Stimulated activated CD4-positive, alpha-beta T cell treated with anti-CD3 and anti-CD28 coated beads, TNF-alpha, amount 100 ng/mL, for 4 hours (primary cell): ENCODE measurements at places on chromosomes 12 and 14.

DNA sequence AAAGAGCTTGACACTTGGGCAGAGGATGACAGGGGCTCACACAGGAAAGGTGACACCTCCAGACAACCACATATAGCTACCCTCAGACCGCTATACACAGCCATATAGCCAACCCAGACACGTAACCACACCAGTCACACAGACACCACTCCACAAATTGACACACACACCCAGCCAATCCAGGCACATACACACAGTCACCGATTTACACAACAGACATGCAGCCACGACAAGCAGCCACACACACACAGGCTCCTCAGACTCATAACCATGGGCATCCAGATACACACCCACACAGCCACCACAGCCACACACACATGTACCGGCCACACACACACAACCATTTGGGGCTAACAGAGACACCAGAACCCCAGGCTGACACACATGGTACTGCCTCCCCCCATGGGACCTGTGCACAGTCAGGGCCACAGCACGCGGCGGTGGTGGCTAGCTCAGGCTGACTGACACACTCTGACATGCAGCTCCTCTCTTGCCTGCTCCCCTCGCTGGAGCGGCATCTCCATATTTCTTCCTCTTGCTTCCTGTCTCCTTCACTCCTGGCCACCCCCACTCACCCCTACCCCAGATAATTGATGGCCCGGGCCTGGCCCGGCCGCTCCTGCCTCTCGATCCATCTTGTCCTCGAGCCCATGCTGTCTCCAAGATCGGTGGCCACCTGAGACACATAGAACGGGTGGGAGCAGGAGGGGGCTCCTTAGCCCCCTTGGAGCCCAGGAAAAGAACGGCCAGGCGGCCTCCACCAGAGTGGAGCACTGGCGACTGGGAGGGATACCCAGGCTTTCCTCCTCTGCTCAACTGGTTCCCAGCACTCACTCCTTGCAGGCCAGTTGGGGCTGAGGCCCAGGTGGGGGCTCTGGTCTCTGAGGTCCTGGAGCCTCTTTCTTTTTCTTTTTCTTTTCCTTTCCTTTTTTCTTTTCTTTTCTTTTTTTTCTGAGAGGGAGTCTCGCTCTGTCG is 6.0 kb upstream of the SHMT2 start:
- DNase-seq: no peak

- no peak for DNase-seq
These were observed 2.0 kb downstream of the ARL6IP4 start for GRCh38 chr12:122982477-122982815.

- DNase-seq: no peak
These were observed 81.9 kb upstream of the GTF2A1 start for GRCh38 chr14:81302638-81303037.

DNA sequence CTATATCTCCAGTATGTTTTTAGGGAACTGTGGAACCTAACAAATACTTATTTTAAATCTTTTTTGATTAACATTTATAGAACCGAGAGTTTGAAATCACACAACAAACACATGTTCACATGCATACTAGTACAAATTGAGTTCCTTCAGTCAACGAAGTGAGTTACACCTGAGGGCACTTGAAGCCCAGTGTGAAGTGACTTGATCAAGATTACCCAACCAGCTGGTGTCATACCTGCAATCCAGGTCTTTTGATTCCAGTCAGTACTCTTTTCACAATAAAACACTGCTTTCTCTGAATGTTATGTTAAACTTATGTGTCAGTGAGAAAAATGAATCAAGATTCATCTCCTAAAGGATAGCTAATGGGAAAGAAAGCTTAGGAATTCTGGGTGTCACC is 35.2 kb downstream of the VRK1 start:
- no peak for DNase-seq

GRCh38 chr12:56591961-56592360 is 38.2 kb downstream of the BAZ2A start:
- no peak for DNase-seq

DNA sequence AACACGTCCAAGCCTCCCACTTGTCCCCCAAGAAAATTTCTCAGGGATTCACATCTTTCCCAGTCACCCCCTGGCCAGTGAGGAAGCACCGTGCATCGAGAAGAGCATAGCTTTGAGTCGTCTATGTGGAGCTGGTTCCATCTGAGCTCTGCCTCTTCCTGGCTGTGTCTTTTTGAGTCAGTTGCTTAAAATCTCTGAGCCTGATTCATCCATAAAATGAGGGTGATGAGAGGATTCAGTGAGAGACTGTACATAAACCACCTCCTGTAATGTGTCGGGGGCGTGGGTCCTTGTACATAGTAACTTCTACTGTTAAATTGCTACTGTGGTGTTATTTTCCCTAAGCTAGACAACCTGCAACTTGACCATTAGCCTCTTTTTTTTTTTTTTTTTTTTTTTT is 13.8 kb downstream of the CD9 start:
- no peak for DNase-seq

GRCh38 chr12:6444031-6444430 is 724 bp upstream of the CD27 start:
- no peak for DNase-seq

DNA sequence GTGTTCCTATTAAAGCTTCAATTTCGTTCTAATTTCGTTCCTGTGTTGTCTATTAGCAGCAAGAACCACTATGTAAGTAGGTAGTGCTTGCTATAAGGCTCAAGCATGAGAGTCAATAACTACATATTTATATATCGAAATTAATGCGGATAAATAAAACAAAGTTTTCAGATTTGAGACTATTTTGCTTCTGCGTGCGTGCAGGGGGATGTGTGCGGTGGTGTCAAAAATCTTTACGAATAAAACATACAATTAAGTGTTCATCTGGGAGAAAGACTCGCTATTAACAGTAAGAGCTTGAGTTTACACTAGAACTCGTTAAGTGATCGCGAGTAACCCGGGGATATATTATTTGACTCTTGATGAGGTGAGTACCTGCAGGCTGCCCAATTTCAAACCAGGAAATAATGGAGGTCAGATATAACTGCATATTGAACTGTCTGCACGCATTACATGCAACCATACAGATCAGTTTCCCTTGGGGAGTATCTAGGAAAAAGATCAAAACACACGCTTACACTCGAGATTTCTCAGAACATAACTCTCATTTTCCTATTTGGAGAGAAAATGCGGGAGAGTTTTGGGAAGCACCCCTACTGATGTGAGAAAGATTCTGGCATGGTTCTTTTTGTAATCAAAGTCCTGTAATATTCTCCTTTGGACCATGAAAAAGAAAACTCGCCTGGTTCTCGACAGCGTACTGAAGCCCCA is 813 bp downstream of the TWF1 start:
- no peak for DNase-seq

DNA sequence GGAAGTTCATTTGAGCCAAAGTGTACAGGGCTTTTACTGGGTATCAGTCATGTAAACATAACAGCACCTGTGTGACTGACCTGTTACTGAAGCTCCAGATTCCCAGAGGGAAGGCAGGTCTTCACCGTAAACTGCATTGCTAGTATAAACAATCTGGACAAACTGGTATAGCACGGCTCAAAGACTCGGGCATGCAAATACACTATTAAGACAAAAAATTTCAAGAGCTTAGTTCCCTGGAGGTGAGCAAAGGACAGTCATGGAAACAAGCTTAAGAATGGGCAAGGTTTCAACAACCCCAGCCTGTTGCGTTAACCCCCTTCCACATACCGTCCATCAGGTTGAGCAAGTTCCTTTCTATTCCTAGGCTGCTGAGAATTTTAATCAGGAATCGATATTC is 9.4 kb downstream of the PARP11 start:
- DNase-seq: no peak

- DNase-seq: no peak
These were observed 143.1 kb downstream of the RBM19 start for GRCh38 chr12:113823016-113823415.

- no peak for DNase-seq
These were observed 152.3 kb upstream of the DAAM1 start for GRCh38 chr14:59036134-59036533.

DNA sequence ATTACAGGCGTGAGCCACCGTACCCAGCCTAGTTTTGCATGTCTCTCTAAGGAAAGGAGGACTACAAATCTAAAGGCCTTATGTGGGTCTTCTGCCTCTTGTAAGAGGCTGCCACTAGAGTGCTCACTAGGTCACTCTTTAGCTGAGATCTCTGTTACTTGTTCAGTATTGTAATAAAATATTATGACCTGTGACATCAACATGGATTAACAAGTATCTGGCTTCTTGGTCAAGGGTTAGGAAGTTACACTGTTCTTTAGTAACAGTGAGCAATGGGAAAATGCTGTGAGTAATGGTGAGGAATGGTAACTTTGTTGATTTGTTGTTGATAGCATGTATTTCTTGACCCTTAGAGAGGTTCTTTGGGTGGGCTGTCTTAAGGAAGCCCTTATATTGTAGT is 50.5 kb downstream of the ERC1 start:
- DNase-seq: no peak

- DNase-seq: no peak
These were observed 277.5 kb downstream of the NUAK1 start for GRCh38 chr12:105861227-105861626.

DNA sequence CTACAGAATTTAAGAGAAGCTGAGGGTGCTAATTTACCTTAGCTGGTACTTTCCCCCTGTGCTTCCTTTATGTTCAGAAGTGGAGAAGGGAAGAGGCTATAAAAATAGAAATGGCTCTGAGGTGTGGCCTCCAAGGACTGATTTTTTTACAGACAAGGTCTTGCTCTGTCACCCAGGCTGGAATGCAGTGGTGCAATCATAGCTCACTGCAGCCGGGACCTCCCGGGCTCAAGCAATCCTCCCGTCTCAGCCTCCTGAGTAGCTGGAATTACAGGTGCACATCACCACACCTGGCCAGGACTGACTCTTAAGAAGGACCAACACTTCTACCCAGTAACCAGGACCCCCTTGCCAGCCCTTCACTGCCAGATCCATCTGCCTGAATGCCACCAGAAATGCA is 23.9 kb upstream of the NAP1L1 start:
- no peak for DNase-seq

- DNase-seq: peak; percentile 80
These were observed at the start of gene TCP11L2 for GRCh38 chr12:106302401-106303201. Gene TCP11L2, plus strand, starts transcription at chr12:106302733. Its CDS starts 8,343 bp downstream, at chr12:106311076.

GRCh38 chr14:36579573-36580140 is 2.8 kb downstream of the NKX2-8 start:
- DNase-seq: no peak

DNA sequence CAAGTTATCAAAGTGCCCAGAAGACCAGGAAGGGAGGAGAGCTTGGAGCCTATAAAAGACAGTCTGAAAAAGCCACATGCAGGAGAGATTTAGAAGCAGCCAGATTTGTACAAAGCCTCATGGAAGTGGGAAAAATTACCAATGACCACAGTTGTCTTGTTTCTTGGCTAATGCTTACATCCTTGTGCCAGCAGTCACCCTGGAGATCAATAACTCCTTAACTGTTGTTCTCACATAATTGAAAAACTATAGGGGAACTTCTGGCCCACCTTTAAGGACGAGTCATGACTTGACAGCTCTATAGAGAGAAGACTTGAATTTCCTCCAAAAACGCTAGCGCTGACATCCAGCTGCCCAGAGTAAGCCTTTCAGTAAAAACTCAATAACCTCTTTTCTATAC is 313.1 kb downstream of the GALC start:
- DNase-seq: no peak

DNA sequence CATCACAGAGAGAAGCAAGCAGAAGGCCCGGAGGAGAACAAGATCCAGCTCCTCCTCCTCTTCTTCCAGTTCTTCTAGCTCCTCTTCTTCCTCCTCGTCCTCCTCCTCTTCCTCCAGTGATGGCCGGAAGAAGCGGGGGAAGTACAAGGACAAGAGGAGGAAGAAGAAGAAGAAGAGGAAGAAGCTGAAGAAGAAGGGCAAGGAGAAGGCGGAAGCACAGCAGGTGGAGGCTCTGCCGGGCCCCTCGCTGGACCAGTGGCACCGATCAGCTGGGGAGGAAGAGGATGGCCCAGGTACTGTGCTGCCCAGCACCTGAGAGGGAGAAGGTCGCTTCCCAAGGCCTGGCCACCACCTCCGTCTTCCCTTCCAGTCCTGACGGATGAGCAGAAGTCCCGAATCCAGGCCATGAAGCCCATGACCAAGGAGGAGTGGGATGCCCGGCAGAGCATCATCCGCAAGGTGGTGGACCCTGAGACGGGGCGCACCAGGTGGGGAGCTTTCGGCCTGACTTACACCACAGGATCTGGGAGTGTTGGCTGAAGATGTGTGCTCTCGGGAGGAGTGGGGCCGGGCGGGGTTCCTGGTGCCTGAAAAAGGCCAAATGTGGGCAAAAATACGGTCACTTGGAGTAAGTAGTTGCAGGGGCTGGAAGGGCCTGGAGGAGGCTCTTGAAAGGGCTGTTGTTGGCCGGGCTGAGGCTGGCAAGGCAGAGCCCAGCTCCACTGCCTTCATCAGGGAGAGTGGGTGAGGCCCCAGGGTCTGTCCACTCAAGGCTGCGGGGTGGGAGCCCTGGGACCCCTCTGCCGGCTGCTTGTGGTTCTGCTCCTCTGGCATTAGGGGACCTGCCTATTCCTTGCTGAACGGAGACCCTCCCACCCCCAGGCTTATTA is 1.4 kb downstream of the ARL6IP4 start:
- no peak for DNase-seq

- no peak for DNase-seq
These were observed 33.9 kb downstream of the FOXN3 start for GRCh38 chr14:89382901-89383845.

- no peak for DNase-seq
These were observed 31.4 kb downstream of the CD9 start for GRCh38 chr12:6231359-6232268.

DNA sequence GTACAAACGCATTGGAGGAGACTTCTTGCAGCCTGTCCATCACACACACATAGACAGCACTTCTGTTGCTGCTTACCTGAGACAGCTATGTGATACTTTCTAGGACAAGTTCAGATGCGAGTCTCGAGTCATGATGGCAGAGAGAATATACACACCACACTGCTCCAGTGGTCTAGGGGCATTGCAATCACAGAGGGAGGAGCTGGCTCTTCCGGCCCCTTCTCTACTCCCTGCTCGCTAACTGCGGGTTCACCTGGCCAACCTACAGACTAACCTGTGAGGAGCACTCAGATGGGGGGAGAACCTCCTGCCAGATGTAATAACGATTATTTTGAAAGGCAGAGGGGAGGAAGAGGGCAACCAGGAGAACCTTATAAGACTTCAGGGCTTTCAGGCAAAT is 30.7 kb downstream of the EMP1 start:
- no peak for DNase-seq

GRCh38 chr12:14261096-14261495 is 104.4 kb upstream of the ATF7IP start:
- no peak for DNase-seq

GRCh38 chr14:22251090-22251489 is 337.9 kb downstream of the DAD1 start:
- no peak for DNase-seq

DNA sequence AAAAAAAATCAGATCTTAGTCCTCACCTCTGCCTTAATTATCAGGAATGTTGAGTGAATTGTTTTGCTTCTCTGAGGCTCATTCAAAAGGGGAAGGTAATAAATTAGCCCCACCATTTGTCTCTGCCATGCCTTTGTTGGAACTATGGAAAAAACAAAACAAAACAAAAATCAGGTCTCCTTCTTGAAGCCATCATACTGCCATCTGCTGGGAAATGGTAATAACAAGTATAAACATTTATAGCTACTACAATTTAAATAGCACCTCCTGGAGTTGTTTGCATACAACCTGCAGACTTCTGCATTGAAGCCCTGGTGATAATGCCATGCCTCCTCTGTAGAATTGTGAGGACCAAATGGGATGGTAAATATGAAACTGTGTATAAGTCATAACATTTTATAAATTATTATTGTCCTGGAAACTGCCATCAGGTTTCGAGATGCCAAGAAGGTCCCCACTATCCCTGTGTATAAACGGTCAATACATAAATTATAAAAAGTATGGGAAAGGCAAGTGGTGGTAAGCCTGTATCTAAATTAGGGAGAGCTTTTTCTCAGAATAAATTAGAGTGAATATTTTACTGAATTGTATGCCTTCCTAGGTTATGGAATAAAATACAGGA is 87.2 kb upstream of the FGD4 start:
- no peak for DNase-seq
